ENCODE measurements at places on chromosomes 7 and 10. TPM values are rescaled to one million over a fixed set of nuclear protein-coding genes. Genes with fewer than 3 reads are reported as not detected.

Gene OGDHL
- total RNA-seq = not detected

Gene CLCN1
- total RNA-seq = 0.29 TPM

Gene FAM25C
- not detected for total RNA-seq

Gene PCBD1
- 52.4 TPM for total RNA-seq

Gene NKX2-3
- not detected for total RNA-seq

Gene METTL2B
- 28.7 TPM for total RNA-seq

- no peaks in the 10 kb centered on the region for H3K27me3 ChIP-seq
- no peaks in the 10 kb centered on the region for H3K36me3 ChIP-seq
- no peak for DNase-seq
Measured at GRCh38 chr7:103106005-103106702, 31.2 kb downstream of the ARMC10 start.

DNA sequence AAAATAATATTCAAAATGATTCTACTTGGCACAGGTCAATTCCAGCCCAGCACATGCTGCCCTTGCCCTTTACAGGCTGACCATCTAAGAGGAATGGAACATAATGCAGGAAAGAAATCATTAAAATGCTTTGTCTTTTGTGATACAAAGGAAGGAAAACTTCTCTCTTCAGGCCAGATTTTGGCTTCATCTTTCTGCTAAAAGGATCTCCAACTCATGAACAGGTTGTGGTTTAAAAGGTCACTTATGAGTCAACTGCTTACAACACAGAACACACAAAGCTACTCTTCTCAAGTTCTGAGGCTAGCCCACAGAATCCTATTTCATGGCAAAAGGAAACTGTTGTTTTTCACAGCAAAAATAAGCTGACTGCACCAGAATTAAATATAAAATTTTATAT, 197.1 kb downstream of the DOCK4 start:
- H3K36me3 ChIP-seq = no peaks in the 10 kb centered on the region
- H3K4me3 ChIP-seq = no peak overlapping the region
- no peak for DNase-seq
- no peak overlapping the region for H3K27ac ChIP-seq
- no peaks in the 10 kb centered on the region for H3K4me1 ChIP-seq

- no peak overlapping the region for H3K4me3 ChIP-seq
- no peaks in the 10 kb centered on the region for H3K27me3 ChIP-seq
- no peak for DNase-seq
- H3K4me1 ChIP-seq = no peaks in the 10 kb centered on the region
Measured at GRCh38 chr10:82564353-82565196, 689.6 kb downstream of the NRG3 start.

DNA sequence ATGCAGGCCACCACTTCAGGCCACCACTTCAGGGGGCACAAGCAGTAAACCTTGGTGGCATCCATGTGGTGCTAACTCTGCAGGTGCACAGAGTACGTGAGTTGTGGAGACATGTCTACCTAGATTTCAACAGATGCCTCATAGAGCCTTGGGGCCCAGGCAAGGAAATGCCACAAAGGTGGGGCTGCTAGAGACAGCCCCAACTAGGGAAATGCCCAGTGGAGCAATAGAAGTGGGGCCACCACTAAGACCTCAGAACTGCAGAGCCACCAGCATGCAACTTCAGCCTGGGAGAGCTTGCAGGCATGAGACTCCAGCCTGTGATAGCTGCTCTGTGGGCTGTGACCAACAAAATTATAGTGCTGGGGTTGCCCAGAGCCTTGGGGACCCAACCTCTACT, 107.6 kb downstream of the DNAJC1 start:
- DNase-seq = no peak
- H3K4me1 ChIP-seq = no peaks in the 10 kb centered on the region
- H3K27ac ChIP-seq = no peak overlapping the region

DNA sequence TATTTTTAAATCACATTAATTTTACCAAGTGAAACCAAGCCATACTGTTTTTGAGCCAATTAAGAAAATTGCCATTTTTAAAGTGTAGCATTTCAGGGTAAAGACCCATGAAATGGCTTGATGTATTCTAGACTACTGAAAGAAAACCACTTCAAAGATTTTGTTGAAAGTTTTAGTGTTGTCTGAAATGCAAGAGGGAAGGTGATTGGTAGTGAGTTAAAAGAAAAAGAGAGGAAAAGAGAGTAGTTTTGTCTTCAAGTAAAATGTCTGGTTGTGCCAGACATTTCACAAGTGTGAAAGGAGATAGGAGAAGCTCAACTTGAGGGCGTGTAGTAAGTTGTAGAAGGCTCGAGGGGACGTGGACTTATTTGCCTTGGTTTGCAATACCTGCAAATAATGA, 41.6 kb downstream of the CALML5 start:
- no peaks in the 10 kb centered on the region for H3K4me1 ChIP-seq
- H3K36me3 ChIP-seq = peaks cover 3% of the 10 kb centered on the region
- H3K27me3 ChIP-seq = no peaks in the 10 kb centered on the region
- no peak overlapping the region for H3K27ac ChIP-seq
- DNase-seq = no peak

GRCh38 chr7:74044366-74045350, 16.7 kb downstream of the ELN start:
- H3K36me3 ChIP-seq = no peaks in the 10 kb centered on the region
- H3K4me1 ChIP-seq = peaks cover 18% of the 10 kb centered on the region
- no peak for DNase-seq
- no peaks in the 10 kb centered on the region for H3K27me3 ChIP-seq
- H3K4me3 ChIP-seq = no peak overlapping the region

GRCh38 chr10:119120413-119120867, 16.5 kb downstream of the DENND10 start:
- no peak overlapping the region for H3K27ac ChIP-seq
- no peaks in the 10 kb centered on the region for H3K4me1 ChIP-seq
- H3K4me3 ChIP-seq = no peak overlapping the region
- no peak for DNase-seq
- H3K27me3 ChIP-seq = no peaks in the 10 kb centered on the region

GRCh38 chr7:52247518-52247917, 787.9 kb upstream of the POM121L12 start:
- no peaks in the 10 kb centered on the region for H3K36me3 ChIP-seq
- no peaks in the 10 kb centered on the region for H3K27me3 ChIP-seq
- H3K4me1 ChIP-seq = no peaks in the 10 kb centered on the region
- no peak overlapping the region for H3K27ac ChIP-seq
- H3K4me3 ChIP-seq = no peak overlapping the region
- no peak for DNase-seq

DNA sequence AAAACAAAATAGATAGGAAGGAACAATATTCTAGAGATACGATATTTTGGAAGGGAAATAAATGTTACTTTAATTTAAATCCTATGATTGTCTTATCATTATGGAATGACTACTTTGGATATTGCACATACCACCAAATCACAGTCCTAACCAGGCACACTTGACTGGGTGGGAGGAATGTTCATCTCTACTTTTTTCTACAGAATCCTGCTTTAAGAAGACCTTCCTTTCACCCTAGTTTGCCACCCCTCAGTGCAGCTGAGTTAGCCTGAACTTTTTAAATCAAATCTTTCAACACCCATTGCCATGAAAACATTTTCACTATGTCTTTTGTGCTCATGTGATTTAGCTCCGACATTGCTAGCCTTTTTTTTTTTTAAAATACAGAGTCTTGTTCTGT, 38.1 kb downstream of the RELN start:
- no peaks in the 10 kb centered on the region for H3K36me3 ChIP-seq
- H3K4me3 ChIP-seq = no peak overlapping the region
- no peak overlapping the region for H3K27ac ChIP-seq
- no peaks in the 10 kb centered on the region for H3K4me1 ChIP-seq

Measured in breast epithelium (tissue), 4 donors.